ENCODE measurements at places on chromosomes 11 and 22. TPM values are rescaled to one million over a fixed set of nuclear protein-coding genes. Genes with fewer than 3 reads are reported as not detected.

OR8G1 gene
- total RNA-seq = not detected

RFPL1 gene
- not detected for total RNA-seq

ZNF215 gene
- total RNA-seq = 0.77 TPM

DNA sequence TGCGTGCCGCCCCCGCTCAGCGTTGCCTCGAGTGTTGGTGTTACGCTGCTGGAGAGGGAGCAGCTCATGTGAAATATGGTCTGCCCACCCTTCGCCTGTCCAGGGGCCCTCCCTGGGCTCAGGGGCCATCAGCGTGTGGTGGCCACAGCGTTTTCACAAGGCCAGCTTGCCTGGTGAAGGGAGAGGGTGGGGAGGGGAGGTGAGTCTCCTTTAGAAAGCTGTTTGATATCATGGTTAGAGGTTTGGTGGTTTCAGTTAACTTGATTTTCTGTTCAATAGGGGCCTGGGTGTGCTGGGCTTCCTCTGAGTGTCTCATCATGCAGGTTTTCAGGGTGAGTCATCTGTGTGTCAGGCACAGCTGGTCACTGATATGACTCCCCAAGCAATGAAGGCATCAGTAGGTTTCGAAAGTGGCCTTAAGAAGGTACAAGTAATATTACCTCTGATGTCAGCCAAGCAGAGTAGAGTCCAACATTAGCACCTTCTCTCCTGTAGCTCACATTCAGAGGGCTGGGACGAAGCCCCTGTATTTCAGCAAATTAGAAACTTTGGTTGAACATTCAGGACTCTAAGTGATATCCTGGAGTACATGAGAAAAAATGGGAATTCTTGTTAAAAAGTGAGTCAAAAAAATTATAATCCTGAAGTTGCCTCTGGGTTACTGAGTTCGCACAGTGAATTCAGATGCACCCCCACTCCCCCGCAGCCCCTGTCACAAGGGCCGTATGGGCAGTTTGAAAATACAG is 172.5 kb downstream of the TBC1D22A start:
- peak overlapping the region; percentile 45 for H3K27ac ChIP-seq
- no peak for DNase-seq
- peaks cover 37% of the 10 kb centered on the region for H3K4me1 ChIP-seq
- no peaks in the 10 kb centered on the region for H3K27me3 ChIP-seq

DNA sequence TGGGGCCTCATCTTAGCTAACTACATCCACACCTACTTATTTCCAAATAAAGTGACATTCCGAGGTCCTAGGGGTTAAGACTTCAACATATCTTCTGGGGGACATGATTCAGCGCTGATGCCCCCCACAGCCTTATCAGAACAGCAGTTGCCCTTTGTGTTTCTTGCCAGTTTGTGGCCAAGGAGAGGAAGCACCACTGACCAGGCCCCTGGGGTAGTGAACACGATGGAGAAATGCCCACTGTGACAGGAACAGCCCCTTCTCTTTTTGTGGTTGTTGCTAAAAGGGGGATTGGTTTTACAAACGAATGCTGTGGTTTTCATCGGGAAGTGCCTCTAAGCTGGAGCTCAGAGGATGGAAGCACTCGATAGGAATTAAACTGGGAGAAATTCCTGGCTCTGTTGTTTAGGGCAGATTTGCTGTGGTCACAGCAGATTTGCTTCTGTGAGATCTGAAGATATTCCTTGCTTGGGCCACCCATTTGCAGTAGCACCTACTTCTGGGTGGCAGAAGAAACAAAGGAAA is 88.8 kb downstream of the ABTB2 start:
- DNase-seq = no peak
- no peaks in the 10 kb centered on the region for H3K27me3 ChIP-seq
- H3K27ac ChIP-seq = no peak overlapping the region
- no peaks in the 10 kb centered on the region for H3K36me3 ChIP-seq
- no peak overlapping the region for H3K4me3 ChIP-seq

Measured in left ventricle myocardium inferior (tissue), 1 donor.